Activated T-cell treated with anti-CD3 and anti-CD28 coated beads for 24 hours (primary cell): ENCODE measurements at places on chromosomes 2 and 18.

DNA sequence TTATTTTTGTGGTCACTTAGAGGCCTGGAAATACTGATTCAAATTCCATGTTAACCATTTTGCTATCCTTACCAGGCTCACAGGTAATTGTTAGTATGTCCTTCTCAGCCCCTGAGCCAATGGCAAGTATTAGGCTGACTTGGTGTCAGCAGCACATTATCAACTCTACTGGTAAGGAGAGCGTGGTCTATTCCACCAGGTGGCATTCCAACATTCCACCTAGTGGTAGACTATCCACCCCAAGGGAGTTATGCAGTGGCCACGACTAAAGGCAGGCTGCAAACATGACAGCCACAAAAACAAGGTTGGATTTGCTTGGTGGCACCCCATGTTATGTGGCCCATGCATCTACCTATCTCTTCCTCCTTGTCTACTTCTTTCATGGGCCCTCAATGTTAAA lies 31.8 kb upstream of the GCC2 start:
- no peak for DNase-seq

DNA sequence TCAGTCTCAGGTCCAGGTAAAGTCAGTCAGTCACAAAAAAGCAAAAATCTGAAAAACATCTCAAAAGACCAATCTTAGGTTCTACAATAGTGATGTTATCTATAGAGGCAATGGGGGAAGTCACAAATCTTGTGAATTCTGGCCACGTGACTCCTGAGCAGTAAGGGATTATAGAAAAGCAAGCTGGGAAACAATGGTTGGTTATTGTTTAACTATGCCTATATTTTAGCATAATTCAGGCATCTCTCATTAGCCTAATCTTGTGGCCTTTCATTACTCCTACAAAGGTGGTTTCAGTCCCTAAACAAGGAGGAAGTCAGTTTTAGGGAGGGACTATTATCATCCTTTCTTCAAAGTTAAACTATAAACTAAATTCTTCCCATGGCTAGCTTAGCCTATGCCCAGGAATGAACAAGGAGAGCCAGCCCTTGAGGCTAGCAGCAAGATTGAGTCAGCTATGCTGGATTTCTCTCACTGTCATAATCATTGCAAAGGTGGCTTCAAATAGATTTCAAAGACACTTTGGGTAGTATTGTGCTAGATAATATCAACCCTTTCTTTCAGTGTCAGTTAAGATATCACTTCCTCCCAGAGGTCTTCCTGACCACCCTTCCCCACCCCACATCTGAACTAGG lies 56.4 kb upstream of the ITGA6 start:
- no peak for DNase-seq

DNA sequence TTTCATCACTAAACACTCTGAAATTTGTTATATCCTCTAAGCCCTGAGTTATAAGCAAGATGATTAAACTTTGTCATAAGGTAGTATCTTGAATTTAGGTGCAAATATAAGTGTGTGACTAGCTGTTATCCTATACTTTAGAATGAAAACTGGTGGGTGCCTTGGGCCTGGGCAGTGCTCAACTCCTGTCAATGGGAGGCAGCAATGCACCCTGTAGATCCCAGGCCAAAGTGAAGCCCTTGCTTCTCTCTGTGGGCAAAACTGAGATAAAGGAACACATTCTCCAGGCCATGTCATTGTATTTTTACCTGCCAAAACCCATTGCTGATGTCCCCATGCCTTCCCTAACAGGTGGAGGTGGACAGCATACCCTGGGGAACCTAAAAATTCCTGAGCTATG lies 525.2 kb downstream of the TNS1 start:
- no peak for DNase-seq

DNA sequence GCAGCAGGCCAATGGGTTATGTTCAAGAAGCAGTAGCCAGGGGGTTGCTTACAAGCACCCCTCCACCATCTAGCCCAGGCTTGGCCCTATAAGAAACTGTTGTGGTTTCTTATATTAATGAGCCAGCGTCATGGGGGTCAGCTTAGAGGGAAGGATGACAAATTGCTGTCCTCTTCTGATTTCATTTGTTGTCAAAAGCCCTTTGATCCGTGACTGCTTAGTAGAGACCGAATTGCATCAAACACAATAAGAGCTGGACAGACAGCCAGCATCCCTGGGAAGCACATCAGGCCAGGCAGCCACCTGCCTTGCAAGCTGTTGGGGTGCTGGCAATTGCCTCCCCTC lies 206.6 kb upstream of the SETBP1 start:
- DNase-seq = no peak

DNA sequence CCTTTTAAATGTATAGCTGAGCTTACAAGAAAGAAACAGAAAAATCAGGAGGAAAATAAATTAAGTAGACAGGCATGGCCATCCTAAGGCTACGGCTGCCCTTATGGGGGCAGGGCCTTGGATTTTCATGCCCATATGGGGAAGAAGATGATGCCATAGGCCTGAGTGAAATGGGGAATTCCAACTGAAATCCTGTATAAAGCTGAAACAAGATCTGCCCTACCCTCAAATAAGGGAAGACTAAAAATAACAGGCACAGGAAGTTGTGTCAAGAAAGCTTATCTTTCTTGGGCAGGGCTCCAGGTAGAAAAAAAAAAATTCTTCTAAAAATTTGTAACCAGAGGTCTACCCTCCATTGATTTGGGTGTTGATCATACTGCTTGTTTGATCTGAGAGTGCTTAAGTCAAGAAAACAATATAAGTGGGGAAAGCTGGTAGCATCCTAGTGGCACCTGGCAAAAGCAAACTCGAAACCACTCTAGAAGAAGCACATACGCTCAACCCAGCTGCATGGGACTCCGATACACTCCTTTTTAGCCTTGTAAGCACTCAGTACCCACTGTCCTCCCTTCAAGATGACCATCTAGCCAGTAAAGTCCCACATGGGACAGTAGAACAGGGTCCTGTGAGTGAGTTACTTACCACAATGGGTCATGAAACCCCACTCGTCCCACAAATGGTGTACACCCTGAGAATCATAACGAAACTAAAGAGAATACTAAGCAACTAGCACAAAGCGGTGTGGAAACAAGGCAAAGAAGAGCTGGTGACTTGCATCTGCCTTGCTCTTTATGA lies 22.3 kb downstream of the DNAH7 start:
- no peak for DNase-seq

DNA sequence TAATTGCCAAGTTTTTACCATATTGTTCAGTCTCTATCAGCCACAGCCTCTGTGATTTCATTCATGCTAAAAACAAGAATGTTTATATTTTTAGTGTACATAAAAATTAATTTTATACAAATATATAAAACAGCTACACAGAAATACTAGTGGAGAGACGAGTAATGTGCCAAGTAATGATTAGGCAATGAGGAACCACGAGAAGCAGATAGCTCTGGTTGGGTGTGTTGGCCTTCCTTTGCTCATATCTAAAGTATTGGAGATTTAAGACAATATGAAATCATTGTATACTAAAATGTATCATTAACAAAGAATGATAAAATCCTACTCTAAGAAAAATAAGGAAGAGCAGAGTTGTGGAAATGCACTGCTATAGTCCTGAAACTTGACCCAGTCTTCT lies 326.7 kb downstream of the AGAP1 start:
- DNase-seq = no peak

GRCh38 chr2:71888751-71889445 lies 258.8 kb downstream of the CYP26B1 start:
- DNase-seq = no peak

- DNase-seq = no peak
Observed at GRCh38 chr18:23067236-23067635, 68.0 kb upstream of the CABLES1 start.

- DNase-seq = no peak
Observed at GRCh38 chr2:7004636-7005035, 87.4 kb downstream of the RNF144A start.

DNA sequence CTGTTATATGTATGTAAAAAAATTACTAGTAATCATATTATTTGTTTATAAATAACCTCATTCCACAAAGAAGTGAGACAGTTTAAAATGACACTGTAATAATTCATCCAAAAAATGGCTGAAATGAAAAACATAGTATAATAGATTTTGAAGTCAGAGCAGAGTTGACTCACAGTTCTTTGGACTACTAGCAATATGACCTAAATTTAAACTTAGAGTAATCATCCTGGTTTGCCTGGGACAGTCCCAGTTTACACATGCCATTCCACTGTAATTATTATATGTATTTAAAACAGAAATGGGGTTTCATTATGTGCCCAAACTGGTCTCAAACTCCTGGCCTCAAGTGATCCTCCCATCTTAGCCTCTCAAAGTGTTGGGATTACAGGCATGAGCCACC lies 48.3 kb downstream of the CCDC88A start:
- no peak for DNase-seq

DNA sequence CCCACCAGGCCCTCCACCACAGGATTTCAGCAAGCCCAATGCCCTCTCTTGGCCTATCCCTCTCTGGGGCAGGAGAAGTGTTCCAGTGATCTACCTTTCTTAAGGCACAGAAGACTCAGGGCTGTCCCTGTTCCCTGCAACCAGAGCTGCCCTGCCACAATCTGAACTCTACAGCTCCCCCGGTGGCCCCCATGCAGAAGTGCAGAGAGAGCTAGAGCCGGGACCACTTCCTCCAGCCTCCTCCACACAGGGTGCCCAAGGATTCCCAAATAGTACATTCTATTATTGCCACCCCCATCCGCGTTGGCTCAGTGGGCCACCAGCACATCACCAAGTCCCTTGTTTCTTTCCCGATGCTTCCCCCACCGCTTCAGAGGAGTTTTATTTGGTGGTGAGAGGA lies 114.8 kb upstream of the PTPRM start:
- DNase-seq = no peak

DNA sequence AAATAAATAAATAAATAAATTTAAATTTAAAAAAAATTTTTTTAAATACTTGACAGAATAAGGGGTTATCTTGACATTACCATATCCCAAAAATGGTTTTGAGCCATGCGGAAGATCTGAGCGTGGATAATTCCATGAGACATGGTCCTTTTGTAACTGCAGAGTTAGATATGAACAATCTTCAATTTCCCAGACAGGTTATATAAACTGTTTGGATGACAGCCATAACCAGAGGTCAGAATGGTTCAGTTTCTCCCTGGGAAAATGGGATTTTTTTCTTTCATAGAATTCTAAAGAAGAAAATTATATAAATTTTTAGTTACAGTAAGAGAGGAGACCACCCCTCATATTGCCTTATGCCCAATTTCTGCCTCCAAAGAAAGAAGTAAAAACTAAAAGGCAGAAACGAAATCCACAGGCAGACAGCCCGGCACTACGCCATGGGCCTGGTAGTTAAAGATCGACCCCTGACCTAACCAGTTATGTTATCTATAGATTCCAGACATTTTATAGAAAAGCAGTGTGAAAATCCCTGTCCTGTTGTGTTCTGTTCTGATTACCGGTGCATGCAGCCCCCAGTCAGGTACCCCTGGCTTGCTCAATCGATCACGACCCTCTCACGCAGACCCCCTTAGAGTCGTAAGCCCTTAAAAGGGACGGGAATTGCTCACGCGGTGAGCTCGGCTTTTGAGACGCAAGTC lies 3.0 kb downstream of the GALM start:
- no peak for DNase-seq

- no peak for DNase-seq
Observed at GRCh38 chr2:175535631-175536030, 354.1 kb upstream of the ATP5MC3 start.

DNA sequence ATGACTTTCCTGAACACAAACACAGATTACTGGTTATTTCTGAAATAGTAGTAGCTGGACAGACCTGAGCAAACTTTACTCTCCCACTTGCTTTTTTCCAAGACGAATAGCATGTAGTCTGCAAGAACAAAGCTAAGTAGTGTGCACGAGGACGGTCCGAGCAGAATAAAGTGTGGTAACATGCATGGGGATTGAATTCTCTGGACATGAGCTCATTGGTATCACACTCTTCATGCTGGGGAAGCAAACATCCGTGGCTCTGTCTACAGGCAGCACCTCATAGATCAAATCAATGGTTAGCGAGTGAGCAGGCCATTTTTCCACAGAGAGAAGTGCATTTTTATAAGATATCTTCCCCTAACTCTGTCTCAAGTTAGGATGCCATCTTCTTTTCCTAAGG lies 164.8 kb upstream of the STK17B start:
- DNase-seq = no peak

DNA sequence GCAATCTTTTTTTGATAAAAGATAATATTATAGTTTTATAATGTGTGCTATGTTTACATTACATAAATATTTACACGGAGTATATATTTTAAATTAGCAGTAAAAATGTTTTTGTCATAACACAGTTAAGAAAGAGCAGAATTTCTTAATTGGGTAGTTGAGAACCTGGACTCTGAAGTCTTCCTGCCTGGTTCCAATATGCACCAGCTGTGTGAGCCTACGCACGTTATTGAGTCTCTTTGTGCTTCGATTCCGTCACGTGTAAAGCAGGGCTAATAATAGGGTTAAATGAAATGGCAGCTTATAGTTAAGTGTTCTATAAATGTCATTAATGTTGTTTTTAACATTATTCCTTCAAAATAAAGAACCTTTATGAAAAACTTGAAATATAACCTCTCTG lies 1.2 kb upstream of the CCDC88A start:
- DNase-seq = no peak

- no peak for DNase-seq
Observed at GRCh38 chr2:148948868-148949267, 73.8 kb downstream of the KIF5C start.

- no peak for DNase-seq
Observed at GRCh38 chr2:157075924-157076323, 181.6 kb upstream of the GALNT5 start.

GRCh38 chr18:65942854-65943253 lies 192.0 kb downstream of the CDH7 start:
- no peak for DNase-seq

- no peak for DNase-seq
Observed at GRCh38 chr2:9668687-9669345, 38.0 kb upstream of the YWHAQ start.

DNA sequence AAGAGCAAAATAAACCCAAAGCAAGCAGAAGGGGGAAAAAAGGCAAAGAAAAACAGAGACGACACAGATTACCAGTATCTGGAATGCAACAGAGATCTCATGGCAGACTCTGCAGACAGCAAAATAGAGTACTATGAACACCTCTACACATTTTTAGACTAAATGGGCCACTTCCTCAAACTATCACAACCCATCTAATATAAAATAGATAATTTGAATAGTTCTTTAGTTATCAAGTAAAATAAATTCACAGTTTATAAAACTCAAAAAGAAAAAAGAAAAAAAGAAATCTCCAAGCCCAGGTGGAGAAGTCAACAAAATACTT lies 16.6 kb downstream of the SESTD1 start:
- DNase-seq = no peak

GRCh38 chr2:113175042-113175628 lies 1.4 kb downstream of the PSD4 start:
- peak; percentile 47 for DNase-seq

- DNase-seq = no peak
Observed at GRCh38 chr2:33529771-33530481, 53.5 kb downstream of the RASGRP3 start.

GRCh38 chr2:167404627-167405284 lies 516.5 kb downstream of the XIRP2 start:
- no peak for DNase-seq

GRCh38 chr2:8219096-8219495 lies 462.8 kb upstream of the ID2 start:
- DNase-seq = no peak
